Subcutaneous preadipocyte (primary cell): ENCODE measurements at places on chromosomes 4 and X. TPM values are rescaled to one million over a fixed set of nuclear protein-coding genes. Genes with fewer than 3 reads are reported as not detected.

TMPRSS11B gene
- not detected in 2 replicates for total RNA-seq

RAB33A gene
- total RNA-seq: 0.37 and 0.39 TPM in 2 replicates

ASMT gene
- not detected in 2 replicates for total RNA-seq

GYPA gene
- total RNA-seq: not detected in 2 replicates

MAGED4B gene
- 5.1 and 22.0 TPM in 2 replicates for total RNA-seq

FAT4 gene
- 13.1 and 13.6 TPM in 2 replicates for total RNA-seq

PLK4 gene
- total RNA-seq: 9.6 and 16.2 TPM in 2 replicates

SPANXD gene
- total RNA-seq: not detected in 2 replicates

NHSL2 gene
- 0.78 and 1.8 TPM in 2 replicates for total RNA-seq

NXF2 gene
- not detected in 2 replicates for total RNA-seq

ZCCHC18 gene
- total RNA-seq: 0.37 TPM in 1 of 2 replicates, not detected in the other
